Gastroesophageal sphincter (tissue), 4 donors: ENCODE measurements at places on chromosomes 12 and 14.

- no peak for ATAC-seq
Measured at GRCh38 chr12:66713984-66714383, 35.1 kb upstream of the GRIP1 start.

DNA sequence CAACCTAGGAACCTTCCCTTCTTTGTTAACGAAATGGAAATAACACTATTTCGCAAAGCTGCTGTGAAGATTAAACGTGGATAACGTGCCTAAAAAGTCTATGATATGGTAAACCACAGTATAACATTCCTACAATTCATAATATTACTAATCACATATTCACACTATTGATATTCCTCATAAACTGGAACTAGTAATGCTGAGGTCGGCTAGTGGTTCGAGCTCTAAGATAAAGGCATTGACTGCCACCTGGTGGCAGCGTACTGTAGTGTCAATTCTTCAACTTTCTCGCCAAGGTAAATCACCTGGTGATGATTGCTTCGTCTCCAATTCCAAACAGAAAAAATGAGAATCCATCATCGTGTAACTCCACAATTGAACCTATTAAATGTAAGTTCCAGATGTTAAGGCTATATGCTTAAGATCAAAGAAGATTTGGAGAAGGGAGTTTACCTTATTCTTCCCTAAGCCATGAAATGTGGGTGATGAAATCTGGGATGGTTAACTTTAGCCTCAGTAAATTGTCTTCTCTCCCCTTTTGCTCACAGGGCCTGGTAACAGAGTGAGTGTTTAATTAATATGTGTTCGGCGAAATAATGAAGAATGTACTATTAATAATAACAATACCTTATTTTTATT, 197.5 kb upstream of the TMEM132C start:
- ATAC-seq, result no peak

DNA sequence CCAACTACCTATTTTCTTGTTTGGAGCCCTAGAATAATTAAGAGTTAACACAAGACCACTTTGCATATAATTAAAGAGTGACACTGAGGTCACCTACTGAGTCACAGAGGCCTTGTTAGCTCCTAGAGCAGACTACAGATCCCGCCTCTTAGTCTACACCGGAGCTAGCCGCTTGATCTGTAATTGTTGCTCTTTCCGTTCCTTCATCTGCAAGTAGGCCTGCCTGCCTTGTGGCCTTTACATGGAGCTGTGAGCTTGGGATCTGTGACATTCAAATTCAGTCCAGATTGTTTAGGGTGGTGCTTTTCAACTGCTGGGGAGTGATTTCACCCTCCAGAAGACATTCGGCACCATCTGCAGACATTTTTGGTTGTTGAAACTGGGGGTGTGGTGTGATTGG, 5.6 kb upstream of the DYNLL1 start:
- no peak for ATAC-seq

DNA sequence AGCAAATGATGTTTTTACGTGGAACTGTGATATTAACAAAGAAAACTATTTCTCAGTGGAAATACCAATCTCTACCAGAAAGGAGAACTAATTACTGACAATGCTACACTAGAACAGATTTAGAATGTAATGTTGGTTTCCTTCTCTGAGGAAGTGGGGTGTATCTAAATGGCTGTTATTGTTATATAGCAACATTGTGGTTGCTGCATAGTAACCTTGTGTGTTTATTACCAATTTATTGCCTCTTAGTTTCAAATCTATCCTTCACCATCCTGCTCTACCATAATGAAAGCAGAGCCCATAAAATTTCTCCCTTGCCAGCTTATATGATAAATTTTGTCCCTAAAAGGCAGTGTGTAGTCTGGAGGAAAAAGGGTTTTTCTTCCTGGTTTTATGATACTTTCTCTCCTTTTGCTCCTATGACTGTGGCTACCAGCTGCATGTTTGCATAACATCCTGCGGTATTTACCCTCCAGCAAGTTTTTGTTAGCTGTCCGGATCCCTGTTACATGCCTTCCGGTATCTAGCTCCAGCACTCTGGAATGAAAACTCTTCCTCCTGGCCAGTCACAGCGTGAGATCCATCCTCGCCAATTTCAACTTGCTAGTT, 5.7 kb upstream of the KLRK1 start:
- peak; percentile 89 for ATAC-seq

- peak; percentile 49 for ATAC-seq
Measured at GRCh38 chr12:1611803-1612572, 17.0 kb upstream of the WNT5B start.

- ATAC-seq, result no peak
Measured at GRCh38 chr12:126772171-126772864, 1494.7 kb upstream of the TMEM132C start.

DNA sequence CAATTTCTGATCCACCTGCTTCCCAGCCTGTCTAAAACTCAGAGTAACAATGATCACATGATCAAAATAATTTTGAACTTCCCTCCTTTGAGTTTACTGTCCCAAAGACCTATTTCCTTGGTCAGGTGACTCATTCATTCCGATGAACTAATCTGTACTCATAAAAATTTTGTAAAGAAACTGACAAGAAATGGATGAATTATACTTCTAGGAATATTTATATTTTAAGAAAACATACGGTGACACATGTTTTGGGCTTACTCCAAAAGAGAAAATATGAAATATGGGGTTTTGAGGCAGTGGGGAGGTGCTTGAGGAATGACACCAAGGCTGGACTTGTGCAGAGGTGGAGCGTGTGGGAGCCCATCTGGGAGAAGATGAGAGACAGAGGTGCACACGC, 42.0 kb downstream of the GUCY2C start:
- ATAC-seq, result no peak

GRCh38 chr14:51823706-51824105, 36.7 kb upstream of the GNG2 start:
- no peak for ATAC-seq

GRCh38 chr14:103384450-103385151, 614 bp upstream of the MARK3 start:
- no peak for ATAC-seq

- no peak for ATAC-seq
Measured at GRCh38 chr12:105481392-105482300, 151.2 kb downstream of the C12orf75 start.

DNA sequence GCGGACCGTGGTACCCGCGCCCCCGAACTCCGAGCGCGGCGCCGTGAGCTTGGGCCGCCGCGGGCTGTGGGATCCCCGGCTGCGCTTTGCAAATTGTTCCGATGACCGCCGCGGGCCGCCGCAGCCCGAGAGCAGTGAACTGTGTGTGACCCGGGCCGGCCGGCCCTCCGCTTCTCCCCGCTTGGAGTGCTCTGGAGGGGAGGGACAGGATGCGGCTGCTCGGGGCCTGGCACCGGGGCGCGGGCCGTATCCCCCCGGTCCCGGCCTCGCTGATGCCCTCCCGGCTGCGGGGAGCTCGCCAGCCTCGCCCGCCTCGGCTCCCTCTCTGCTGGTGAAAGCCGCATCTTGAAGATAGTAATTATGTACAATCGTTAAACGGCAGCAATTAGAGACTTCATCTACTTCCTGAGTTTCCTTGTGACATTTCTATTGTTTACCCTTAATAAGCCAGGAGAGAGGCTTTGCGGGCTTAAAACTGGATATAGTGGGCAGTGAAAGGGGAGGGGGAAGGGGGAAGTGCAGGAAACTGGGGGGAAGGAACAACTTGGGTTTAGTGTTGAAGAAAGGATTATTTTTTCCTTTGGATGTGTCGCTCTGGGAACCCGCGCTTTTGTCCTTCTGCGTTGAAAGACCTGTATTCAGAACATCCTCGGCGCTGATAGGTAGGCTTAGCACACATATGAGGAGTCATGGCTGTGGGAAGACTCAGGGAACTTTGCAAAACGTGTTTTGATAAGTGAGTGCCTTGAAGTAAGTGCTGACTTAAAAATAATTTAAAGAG, 1.2 kb downstream of the PELI2 start:
- peak; percentile 23 for ATAC-seq

- no peak for ATAC-seq
Measured at GRCh38 chr14:101788016-101788635, 26.6 kb downstream of the PPP2R5C start.

GRCh38 chr12:22893878-22894277, 268.9 kb downstream of the ETNK1 start:
- no peak for ATAC-seq

DNA sequence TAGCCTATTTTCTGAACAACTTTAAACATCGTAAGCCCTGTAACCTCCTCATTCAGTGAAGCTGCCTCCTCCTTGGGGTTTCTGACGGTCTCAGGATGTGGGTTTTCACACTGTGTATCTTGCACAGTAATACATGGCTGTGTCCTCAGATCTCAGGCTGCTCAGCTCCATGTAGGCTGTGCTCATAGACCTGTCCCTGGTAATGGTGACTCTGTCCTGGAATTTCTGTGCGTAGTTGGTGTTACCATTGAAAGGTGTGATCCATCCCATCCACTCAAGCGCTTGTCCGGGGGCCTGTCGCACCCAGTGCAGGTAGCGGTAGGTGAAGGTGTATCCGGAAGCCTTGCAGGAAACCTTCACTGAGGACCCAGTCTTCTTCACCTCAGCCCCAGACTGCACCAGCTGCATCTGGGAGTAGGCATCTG, 980.5 kb downstream of the TMEM121 start:
- ATAC-seq, result no peak
